Calu3 (cell line): ENCODE measurements at places on chromosomes 11 and 22. TPM values are rescaled to one million over a fixed set of nuclear protein-coding genes. Genes with fewer than 3 reads are reported as not detected.

PKDREJ gene
- 0.05 TPM in 1 of 2 replicates, not detected in the other for total RNA-seq

HEPHL1 gene
- not detected in 2 replicates for total RNA-seq

HBB gene
- total RNA-seq: not detected in 2 replicates

PRODH gene
- 1.5 and 2.7 TPM in 2 replicates for total RNA-seq

FGF3 gene
- not detected in 2 replicates for total RNA-seq

- DNase-seq: peak; percentile 84
- H3K4me3 ChIP-seq: no peak overlapping the region
- peaks cover 12% of the 10 kb centered on the region for H3K4me1 ChIP-seq
Measured at GRCh38 chr11:119533921-119534736, 111.2 kb upstream of the THY1 start.

DNA sequence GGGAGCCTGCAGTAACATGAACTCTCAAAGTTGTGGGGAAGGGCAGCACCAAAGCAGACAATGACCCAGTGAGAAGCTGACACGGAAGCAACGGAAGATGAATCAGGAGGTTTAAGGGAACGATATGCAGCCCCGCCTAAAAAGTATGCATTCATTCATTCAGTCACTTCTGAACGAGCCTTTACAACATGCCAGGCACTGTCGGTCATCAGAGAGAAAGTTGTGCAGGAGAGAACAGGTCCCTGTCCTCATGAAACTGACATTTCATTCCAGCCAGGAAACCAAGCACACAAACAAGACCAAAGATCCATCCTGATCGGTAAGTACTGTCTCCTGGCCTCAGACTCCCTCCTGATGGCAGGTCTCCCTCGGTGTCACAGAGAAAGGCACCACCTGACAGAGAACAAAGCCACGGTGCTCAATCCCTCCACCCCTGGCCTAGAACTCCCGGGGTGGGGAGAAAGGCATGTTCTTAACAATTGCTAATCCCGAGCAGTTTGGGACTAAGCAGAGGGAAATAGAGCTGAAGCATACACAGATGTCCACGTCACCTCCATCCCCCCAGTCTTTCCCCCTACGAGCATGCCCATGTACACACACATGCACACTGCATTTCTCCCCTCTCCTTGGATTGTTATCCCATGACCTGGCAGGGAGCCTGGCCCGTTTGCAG, 49.3 kb downstream of the LRFN4 start:
- no peak for DNase-seq
- no peak overlapping the region for H3K27ac ChIP-seq
- H3K4me3 ChIP-seq: no peak overlapping the region
- H3K27me3 ChIP-seq: no peaks in the 10 kb centered on the region
- H3K4me1 ChIP-seq: peaks cover 30% of the 10 kb centered on the region

GRCh38 chr11:118412921-118413320, 11.5 kb downstream of the ATP5MG start:
- no peak overlapping the region for H3K27ac ChIP-seq
- H3K36me3 ChIP-seq: peaks cover 14% of the 10 kb centered on the region
- H3K27me3 ChIP-seq: no peaks in the 10 kb centered on the region
- no peak overlapping the region for H3K4me3 ChIP-seq
- DNase-seq: no peak
- peaks cover 6% of the 10 kb centered on the region for H3K4me1 ChIP-seq

- H3K4me1 ChIP-seq: no peaks in the 10 kb centered on the region
- peaks cover 41% of the 10 kb centered on the region for H3K27me3 ChIP-seq
- no peak overlapping the region for H3K4me3 ChIP-seq
- DNase-seq: no peak
Measured at GRCh38 chr11:45407226-45407625, 121.1 kb upstream of the SYT13 start.
